ENCODE measurements at places on chromosomes 5 and 9.
A peak's percentile ranks its signal among the peaks of the same experiment; 100 is the strongest.

- peak; percentile 87 for DNase-seq
These were observed 273.5 kb upstream of the PTGER4 start for GRCh38 chr5:40405996-40406740.

DNA sequence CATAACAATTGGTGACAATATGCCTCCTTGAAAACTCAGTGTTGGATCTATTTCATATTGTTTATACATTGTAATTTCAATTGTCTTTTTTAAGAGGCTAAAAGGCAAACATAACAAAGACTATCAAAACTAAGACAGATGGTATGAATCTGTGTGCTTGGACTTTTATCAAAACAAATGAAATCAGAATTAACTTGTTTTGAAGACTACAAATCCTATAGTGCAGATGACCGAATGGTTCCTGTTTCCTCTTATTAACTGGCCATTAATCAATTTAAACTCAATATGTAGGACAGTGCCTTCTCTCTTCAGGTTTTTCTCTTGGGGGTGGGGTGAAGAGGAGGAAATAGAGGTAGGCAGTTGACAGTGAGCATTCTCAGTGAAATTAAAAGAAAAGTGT is 366.9 kb upstream of the GRAMD2B start:
- DNase-seq: no peak

DNA sequence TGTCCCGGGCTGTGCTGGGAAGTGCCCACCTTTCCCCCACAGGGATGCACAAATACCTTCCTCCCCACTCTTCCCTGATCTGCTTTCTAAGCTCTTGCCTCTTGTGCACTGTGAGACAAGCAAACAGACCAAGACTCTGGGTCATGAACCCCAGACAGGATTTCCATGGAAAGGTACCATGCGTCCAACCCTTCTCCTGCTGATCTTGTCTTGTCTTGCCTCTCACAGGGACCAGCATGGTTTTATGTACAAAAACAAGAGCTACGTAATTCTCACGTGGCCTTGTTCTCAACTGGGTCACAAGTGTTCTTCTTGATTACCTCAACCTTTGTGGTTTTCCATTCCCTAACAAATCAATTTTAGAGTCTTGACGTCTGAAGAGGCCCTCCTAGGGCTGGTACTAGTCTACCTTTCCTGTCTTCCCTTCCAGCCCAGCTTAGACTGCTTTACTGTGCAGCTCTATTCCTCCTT is 176.5 kb upstream of the MAP3K1 start:
- no peak for DNase-seq

GRCh38 chr5:167816864-167817263 is 474.6 kb upstream of the WWC1 start:
- no peak for DNase-seq

DNA sequence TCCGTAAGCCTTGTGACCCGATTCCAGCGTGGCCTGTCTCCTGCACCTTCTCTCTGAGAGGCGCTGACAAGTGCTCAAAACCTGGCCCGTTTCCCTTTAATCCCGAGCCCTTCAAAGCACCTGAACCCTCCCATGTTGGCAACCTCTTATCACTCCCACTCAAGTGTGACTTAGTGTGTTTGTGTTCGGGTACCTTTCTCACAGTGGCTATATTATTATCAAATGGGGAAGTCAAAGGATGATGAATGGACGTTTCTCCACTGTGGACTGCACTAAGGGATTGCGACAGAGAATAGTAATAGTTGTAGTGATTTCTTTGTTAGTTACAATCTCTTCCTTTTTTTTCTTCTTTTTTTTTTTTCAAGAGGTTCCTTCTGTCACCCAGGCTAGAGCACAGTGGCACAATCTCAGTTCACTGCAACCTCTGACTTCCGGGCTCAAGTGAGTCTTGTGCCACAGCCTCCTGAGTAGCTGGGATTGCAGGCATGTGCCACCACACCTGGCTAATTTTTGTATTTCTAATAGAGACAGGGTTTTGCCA is 65.4 kb upstream of the TNFSF8 start:
- DNase-seq: peak; percentile 95

DNA sequence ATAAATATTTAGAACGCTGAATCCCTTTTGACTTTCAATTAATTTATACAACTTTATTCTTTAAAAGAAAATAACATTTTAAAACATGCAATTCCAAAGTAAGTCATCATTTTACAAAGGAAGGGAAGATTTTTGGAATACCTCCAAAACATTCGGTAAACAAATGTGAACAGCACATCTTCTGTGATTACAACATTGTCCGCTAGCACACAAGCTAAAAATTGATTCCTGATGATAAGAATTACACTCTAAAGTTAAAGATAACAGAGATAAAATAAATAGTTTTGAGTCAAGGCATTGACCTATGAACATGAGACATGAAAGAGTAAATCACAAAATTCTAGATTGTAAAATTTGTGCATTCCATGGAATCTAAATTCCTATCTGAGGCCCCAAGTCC is 56.2 kb upstream of the TRAF1 start:
- no peak for DNase-seq

DNA sequence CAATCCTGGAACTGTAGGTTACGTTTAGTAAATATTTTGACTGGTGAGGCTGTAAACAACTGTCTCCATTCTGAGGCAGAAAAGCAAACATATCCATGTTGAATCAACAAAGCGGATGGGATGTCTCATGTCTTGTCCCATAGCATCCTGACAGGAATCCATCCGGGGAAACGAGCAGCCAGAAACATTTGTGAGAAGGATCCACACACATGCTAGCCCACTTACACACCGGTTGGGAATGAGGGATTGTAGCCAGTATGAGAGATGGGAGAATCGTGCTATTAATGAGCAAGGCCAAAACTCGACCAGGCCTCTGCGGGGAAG is 117.5 kb downstream of the FSTL4 start:
- no peak for DNase-seq

- DNase-seq: no peak
These were observed 6.0 kb upstream of the EFNA5 start for GRCh38 chr5:107676702-107677101.

DNA sequence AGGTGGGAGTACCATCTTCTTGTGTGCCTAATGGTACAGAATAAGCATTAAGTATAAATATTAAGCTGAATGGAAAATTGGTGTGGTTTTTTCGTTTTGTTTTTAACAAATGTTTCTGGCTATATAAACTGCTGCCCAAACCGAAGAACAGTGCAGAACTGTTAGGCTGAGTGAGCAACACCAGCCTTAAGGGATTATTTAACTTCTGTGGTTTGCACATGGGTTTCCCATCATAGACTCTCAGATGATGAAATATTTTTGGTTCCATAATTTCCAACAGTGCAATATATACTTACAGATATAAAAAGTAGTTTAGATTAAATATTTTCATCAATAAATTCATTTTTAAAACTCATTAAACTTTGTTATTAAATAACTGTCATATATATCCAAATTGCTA is 16.4 kb downstream of the C5orf63 start:
- peak; percentile 25 for DNase-seq

DNA sequence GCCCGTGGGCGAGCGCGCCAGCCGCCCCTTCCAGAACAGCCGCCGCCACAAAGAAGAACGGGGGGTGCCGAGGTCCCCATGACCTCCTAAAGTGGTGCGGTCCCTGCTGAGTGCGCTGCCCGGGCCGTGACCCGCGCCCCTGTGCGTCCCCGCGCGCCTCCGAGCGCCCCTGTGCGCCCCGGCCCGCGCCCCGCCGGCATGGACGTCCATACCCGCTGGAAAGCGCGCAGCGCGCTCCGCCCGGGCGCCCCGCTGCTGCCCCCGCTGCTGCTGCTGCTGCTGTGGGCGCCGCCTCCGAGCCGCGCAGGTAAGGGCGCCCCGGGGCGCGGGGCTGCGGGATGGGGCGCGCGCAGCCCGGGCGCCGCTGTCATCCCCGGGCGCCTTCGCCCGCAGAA is 384 bp downstream of the COL5A1 start:
- no peak for DNase-seq

- no peak for DNase-seq
These were observed 161.6 kb downstream of the BNC2 start for GRCh38 chr9:16708656-16709435.

GRCh38 chr5:11528720-11529119 is 375.5 kb downstream of the CTNND2 start:
- DNase-seq: no peak

DNA sequence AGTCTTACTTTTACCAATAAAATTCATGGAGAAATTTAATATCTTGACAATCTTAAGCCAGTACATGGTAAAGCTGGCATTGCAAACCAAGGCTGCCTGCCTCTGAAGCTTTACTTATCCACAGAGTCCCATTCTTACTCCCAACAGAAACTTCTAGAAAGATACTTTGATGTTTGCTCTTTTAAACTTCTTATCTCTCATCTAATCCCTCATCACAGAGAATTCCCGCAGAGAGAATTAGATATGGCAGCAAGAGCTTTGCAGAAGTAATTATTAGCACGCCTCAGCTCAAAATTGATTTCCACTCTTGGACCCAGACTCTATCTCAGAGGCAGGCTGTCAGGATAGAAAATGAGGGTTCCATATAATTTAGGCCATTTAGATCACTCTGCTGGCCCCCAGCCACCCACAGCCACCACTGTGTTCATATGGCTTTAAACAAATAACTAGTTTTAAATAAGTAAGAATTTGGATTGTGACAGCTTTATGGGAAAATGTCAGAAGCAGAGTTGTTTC is 37.9 kb upstream of the GAS1 start:
- DNase-seq: no peak

DNA sequence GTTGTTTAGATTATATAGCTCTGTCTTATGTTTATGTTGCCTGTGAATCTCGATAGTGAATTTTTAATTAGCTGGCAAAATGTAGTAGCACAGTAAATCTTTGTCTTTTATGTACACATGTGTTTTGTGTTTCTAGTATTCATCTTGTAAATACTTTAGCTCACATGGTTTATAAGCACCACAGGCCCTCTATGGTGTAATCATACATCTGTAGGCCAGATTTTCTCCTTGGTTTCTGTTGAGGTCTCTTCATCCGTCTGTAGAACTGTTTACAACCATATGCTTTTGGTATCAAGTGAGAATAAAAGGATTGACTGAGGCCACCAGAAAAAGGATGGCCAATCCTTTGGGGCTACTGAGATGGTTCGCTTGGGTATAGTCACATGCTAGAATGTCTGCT is 45.0 kb downstream of the PRR16 start:
- DNase-seq: no peak

- DNase-seq: peak; percentile 47
These were observed 828 bp downstream of the ZSWIM6 start for GRCh38 chr5:61332851-61333320.
